Activated T-helper 2 cell treated with anti-CD3 and anti-CD28 coated beads, Interferon-gamma antibody, Interleukin-2, Interleukin-4, amounts not matched to agents 10 μg/mL and 5 μg/mL and 100 μg/mL, durations not matched to agents 14 hours and 24 hours and 36 hours (primary cell): ENCODE measurements at places on chromosomes 7 and 10. TPM values are rescaled to one million over a fixed set of nuclear protein-coding genes. Genes with fewer than 3 reads are reported as not detected.

DNA sequence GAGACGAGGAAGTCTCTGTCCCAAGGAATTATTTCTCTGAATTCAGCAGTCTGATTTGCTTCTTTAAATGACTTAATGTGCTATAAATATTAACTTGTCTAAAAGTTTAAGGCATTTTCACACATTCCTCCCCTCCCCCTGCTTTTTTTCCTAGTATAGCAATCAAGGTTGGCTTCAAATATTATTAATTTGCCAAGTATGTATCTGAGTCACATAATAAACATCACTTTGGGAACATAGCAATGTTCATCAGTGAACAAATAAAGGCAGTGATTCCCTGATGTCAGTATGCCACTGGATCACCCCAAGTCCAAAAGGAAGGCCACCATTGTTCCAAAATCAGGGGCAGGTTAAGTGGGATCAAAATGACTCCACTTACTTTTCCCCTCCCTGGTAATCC lies 40.5 kb downstream of the PDE6C start:
- DNase-seq: no peak
- H3K4me1 ChIP-seq: no peaks in the 10 kb centered on the region
- H3K36me3 ChIP-seq: no peaks in the 10 kb centered on the region
- H3K4me3 ChIP-seq: no peak overlapping the region

GRCh38 chr10:78843495-78843894 lies 225.3 kb upstream of the ZMIZ1 start:
- no peak overlapping the region for H3K4me3 ChIP-seq
- peaks cover 6% of the 10 kb centered on the region for H3K27me3 ChIP-seq
- DNase-seq: no peak

- H3K4me1 ChIP-seq: no peaks in the 10 kb centered on the region
- H3K27me3 ChIP-seq: no peaks in the 10 kb centered on the region
- H3K36me3 ChIP-seq: no peaks in the 10 kb centered on the region
- DNase-seq: no peak
Observed at GRCh38 chr7:8371742-8372141, 61.7 kb upstream of the NXPH1 start.

- no peaks in the 10 kb centered on the region for H3K4me1 ChIP-seq
- no peak for DNase-seq
- no peaks in the 10 kb centered on the region for H3K27me3 ChIP-seq
- no peak overlapping the region for H3K27ac ChIP-seq
- H3K4me3 ChIP-seq: no peak overlapping the region
- H3K36me3 ChIP-seq: no peaks in the 10 kb centered on the region
Observed at GRCh38 chr7:20747001-20747400, 39.7 kb downstream of the SP8 start.

The GNAT3 gene
- not detected in 2 replicates for total RNA-seq

The MPLKIP gene
- total RNA-seq: 35.6 and 39.0 TPM in 2 replicates
